ENCODE measurements at places on chromosomes 4 and X.

- DNase-seq, result no peak
These were observed 904.1 kb downstream of the RPA4 start for GRCh38 chrX:97787849-97788248.

- no peak for DNase-seq
These were observed 136.3 kb downstream of the RASL11B start for GRCh38 chr4:52998413-52998812.

DNA sequence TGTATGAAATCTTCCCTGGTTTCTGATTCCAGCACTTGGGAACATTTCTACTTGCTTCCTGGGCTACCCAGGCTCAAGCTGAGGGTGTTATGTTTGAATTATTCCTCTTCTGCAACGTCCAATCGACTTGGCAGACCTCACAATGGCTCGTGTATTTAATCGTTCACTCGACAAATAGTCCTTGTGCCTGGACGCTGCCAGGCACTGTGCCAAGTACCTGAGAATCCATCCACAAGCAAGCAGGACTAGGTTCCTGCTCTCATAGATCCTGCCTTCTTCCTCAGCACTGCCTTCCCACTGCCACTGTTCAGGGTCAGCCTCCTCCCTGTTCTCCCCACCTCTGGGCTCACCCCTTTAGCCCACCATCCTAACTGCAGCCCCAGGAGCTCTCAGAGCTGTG, 113.3 kb downstream of the EFNB1 start:
- DNase-seq, result no peak

- no peak for DNase-seq
These were observed 191.6 kb upstream of the GALNTL6 start for GRCh38 chr4:171621646-171622045.

DNA sequence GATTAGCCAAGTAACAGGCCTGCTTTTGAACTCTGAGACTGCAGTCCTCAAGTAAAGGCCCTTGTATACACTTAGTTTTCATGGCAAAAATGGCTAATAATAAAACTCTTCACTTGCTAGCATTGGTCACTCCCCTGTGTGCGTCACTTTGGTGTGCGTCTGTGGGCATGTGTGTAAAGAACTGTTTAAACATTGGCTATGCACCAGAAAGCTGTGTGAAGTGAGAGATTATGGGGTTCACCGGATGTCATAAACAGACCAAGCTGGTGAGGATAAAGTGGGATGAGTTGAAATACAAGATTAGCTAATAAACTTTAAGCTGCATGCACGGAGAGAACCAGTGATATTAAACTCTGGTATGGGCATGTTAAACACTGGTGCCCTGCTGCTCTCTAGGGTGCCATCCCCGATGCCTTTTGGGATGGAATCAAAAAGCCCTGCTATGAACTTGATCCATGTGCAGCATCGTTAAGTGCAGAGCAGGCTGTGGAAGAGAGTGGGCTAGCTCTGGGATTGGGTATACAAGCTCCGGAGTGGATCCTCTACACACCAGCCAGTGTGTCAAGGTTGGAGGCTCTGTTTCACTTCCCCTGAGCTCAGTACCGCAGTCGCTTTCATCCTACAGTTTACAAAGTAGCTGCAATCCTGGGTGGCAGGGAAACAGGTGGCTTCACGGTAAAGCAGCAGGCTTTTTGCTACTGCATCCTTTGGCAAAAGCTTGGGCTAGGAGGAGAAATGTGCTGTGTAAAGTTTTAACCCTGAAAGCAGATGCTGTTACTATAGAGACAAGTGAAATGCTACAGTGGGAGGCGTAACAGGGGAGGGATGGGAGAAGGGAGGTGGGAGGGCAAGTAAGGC, 108.3 kb upstream of the SLC4A4 start:
- no peak for DNase-seq

DNA sequence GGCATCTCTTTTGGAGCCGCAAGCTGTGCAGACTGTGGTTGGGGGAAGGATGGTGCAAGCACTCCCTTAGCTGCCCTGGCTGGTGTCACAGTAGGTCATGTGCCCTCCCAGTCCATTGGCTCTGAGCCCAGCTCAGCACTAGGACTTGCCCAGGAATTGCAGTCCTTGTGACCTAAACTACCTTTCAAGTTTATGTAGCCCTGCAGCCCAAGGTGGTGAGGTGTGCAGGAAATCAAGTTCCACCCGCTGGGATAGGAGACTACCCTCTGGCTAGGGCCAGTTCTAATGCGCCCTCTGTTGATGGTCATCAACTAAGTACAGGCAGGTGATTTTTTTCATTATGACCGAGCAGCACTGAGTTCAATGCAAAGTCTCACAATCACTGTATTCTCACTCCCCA, 335.2 kb downstream of the UBE2NL start:
- DNase-seq, result no peak

GRCh38 chr4:4864940-4865704, 5.7 kb downstream of the MSX1 start:
- no peak for DNase-seq

DNA sequence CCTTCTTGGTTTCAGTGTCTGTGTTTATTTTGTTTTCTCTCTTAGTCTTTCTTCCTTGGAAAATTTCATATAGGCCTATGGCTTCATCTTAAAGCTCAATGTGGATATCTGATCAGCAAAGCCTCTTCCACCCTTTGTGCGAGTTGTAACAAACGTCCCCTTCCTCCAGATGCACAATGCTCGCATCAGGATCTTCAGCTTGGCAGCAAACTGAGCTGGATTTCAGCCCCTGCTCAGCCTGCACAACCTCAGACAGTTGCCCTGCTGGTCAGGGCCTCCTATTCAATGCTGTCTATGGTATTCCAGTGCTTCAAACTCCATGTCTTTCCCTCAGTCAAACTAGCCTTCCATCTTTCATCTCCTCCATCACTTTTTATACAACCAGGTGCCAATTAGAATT, 309.4 kb downstream of the ARHGAP24 start:
- DNase-seq, result no peak

- no peak for DNase-seq
These were observed 36.7 kb downstream of the LARP7 start for GRCh38 chr4:112673686-112674085.

DNA sequence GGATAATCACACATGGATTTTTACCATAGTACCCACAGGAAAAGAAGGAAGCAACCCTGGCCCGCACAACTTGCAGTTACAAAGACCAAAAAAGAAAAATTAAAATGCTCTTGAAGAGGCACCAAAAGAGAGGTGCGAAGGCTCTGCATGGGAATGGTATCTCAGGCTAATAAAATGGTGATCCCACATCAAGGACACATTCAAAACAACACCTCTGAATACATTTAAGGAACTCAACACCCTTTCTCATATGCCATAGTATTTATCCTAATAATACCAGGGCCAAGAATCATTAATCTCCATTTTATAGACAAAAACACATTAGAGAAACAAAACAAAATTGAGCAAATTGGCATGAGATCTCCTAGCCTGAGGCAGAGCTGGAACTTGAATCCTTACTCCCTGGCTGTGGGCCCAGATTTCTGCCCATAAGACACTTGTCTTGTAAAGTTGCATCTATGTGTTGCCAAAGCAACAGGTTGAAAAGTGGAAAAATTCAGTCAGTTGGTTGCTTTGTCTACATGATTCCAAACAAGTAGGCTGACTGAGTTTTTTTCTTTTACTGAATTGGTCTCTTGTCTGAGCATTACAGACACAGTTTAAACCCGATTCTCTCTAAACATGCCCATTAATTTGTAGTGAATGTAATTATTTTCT, 33.5 kb downstream of the GUCY2F start:
- no peak for DNase-seq

DNA sequence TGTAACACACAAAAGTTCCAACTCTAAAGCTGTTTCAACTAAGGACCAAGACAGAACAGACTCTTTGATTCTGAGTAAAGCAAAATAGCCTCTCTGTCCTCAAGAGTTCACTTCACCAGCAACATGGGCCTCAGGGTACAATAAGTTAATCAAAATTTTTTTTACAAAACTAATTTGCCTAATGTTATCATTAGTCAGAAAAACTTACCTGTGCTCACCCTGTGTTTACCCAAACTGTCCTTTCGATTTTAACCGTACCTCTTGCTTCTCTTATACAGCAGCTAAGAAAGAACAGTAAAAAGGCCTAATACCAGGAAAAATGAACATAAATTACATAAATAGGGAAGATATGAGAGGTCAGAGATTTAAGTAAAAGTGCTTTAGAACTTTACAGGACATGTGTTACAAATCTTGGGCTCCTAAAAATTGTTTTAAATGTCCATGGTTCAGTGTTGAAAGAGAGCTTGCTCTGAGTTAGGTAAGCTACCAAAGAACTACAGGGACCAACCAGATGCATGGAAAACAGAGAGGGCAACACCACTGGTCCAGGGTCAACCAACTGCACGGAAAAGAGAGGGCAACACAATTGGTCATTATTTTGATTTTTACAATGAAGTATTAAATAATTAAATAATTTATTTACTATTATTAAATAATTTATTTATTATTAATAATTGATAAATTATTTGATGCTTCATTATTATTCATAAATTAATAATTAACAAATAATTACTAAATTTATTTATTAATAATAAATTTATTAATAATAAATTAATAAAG, 73.1 kb downstream of the FAT1 start:
- DNase-seq, result no peak

- DNase-seq, result no peak
These were observed 60.3 kb upstream of the RXFP1 start for GRCh38 chr4:158461336-158461735.

- no peak for DNase-seq
These were observed 1653.5 kb upstream of the AGA start for GRCh38 chr4:179095585-179096221.

- no peak for DNase-seq
These were observed 52.3 kb downstream of the MEPE start for GRCh38 chr4:87884976-87885549.

DNA sequence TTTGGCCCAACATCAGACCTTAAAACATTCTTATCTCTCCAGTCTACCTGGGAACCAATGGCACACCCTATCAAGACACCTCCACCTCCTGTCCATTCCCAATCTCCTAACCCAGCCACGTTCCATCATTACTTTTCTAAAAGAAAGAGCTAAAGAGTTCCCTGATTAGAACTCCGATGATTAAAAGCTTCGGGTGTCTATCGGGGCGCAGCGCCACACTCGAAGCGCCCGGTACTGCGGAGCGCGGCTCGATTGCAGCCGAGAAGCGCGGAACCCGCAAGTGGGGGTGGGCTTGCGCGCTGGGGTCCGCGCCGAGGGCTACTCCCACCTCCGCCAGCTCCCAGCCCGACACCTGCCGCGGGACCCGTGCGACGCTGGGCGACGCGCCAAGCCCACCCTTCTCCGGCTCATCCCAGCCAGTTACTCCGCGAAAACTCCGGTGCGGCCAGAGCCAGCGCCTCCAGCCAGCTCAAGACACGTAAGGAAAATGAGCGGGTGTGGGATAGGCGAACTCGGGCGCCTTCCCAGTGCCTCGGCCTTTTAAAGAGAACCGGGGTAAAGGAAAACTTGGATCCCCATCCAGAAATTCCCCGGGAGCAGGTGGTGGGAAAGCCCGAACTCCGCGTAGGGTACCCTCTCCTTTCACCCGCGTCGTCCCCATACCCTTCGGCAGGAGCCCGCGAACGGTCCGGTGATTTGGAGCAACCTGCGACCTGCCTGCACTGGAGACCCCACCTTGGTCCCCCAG, 593 bp downstream of the NPY1R start:
- no peak for DNase-seq

DNA sequence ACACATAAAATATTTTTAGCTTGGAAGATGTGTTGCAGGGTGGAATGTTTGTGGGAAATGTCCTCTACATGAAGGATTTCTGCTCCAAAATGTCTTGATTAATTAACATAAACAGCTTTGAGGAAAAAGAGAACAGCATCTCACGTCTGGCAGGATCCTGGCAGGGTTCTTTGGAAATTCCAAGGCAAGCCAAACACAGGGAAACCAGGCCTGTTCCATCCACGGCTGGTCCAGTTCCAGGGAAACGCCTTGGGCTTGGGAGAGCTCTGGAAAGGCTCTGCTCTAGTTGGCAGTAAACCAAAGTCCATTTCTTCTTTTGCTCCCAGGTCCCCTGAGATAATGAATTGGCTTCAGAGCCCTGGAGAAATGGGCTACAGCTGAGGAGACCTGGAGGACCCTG, 42.4 kb upstream of the GAB1 start:
- peak; percentile 50 for DNase-seq

DNA sequence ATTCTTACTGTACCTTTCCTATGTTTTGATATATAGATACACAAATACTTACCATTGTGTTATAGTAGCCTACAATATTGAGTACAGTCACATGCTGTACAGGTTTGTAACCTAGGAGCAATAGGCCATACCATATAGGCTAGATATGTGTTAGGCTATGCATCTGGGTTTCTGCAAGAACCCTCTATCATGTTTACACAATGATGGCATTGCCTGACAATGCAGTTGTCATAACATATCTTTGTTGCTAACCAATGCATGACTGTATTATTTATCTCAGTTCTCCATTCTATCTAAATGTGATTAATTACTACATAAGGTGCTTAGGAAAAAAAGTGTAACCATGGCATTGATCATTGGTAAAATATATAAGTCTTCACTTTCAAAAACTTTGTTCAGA, 10.0 kb upstream of the SPCS3 start:
- DNase-seq, result no peak

GRCh38 chr4:99857307-99857706, 36.9 kb downstream of the LAMTOR3 start:
- no peak for DNase-seq

DNA sequence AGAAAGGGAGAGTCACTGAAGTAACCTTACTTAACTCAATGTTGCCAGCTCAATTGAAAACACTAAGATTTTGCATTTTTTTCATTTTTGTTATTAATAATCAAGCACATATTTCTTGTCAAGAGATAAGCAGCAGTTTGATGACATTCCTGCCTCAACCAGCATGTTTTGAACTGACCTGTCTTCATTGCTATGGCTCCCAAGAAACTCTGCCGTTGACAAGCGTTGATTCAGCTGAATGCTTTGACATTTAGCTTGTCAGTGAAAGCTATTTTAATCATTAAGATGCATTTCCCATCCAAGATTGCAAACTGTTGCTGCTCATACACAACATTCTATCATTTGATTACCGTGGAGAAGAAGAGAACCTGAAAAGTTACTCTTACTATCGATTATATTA, 5.9 kb downstream of the NAA11 start:
- no peak for DNase-seq

GRCh38 chrX:38939067-38939466, 137.8 kb downstream of the MID1IP1 start:
- DNase-seq, result peak; percentile 39

DNA sequence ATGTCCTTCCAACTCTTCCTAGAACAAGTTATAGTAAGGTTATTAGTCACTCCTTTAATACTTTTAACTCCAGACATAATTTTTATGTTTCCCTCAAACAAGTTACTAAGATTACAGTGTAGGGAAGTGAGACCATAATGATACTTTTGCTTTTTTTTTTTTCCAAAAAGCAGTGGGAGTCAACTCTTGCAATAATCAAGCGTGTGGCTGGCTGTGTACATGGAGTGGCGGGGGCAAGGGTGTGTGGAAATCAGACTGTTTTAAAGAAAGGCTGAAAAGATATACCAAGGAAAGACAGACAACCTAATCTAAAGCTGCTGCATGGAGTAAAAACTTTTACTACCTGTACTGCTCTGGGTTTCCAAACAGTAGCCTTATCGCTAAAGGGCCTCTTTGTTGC, 4.1 kb downstream of the NOA1 start:
- DNase-seq, result no peak
